Smooth muscle cell of bladder (primary cell): ENCODE measurements at places on chromosomes 11 and 22. TPM values are rescaled to one million over a fixed set of nuclear protein-coding genes. Genes with fewer than 3 reads are reported as not detected.

MPZL3 gene
- 0.28 TPM in 2 replicates for total RNA-seq

USH1C gene
- not detected in 2 replicates for total RNA-seq

TEX54 gene
- total RNA-seq = not detected in 2 replicates

MRGPRX4 gene
- under 0.01 TPM in 1 of 2 replicates, not detected in the other for total RNA-seq

MUC5AC gene
- not detected in 2 replicates for total RNA-seq

ZBTB44 gene
- 21.6 and 29.4 TPM in 2 replicates for total RNA-seq

CFAP300 gene
- 11.0 and 12.1 TPM in 2 replicates for total RNA-seq

SMIM35 gene
- not detected in 2 replicates for total RNA-seq

EMID1 gene
- 0.37 and 1.00 TPM in 2 replicates for total RNA-seq

TCN1 gene
- total RNA-seq = not detected in 2 replicates

XPNPEP3 gene
- 5.4 and 7.0 TPM in 2 replicates for total RNA-seq

HBB gene
- total RNA-seq = not detected in 2 replicates

PATE2 gene
- total RNA-seq = not detected in 2 replicates

SAA2 gene
- total RNA-seq = 0.28 TPM in 1 of 2 replicates, not detected in the other

SLC17A6 gene
- total RNA-seq = not detected in 2 replicates

ASRGL1 gene
- 0.28 and 0.37 TPM in 2 replicates for total RNA-seq

SPDYC gene
- total RNA-seq = not detected in 2 replicates

PHLDA2 gene
- total RNA-seq = 1.6 and 2.4 TPM in 2 replicates

RCOR2 gene
- total RNA-seq = 2.8 and 4.3 TPM in 2 replicates

KRTAP5-1 gene
- total RNA-seq = not detected in 2 replicates

C22orf23 gene
- 0.14 and 0.28 TPM in 2 replicates for total RNA-seq

SCT gene
- not detected in 2 replicates for total RNA-seq

JHY gene
- 1.4 and 1.7 TPM in 2 replicates for total RNA-seq

NPAS4 gene
- total RNA-seq = not detected in 2 replicates

STK33 gene
- total RNA-seq = 0.37 and 0.57 TPM in 2 replicates

RIC3 gene
- not detected in 2 replicates for total RNA-seq

NCF4 gene
- not detected in 2 replicates for total RNA-seq

OR52E4 gene
- total RNA-seq = not detected in 2 replicates

FGF4 gene
- not detected in 2 replicates for total RNA-seq

MMP11 gene
- total RNA-seq = 9.2 and 19.8 TPM in 2 replicates

APOL6 gene
- total RNA-seq = 23.5 and 32.1 TPM in 2 replicates

TRIM34 gene
- 8.7 and 11.4 TPM in 2 replicates for total RNA-seq

ANKK1 gene
- under 0.01 TPM in 1 of 2 replicates, not detected in the other for total RNA-seq

OR51M1 gene
- total RNA-seq = not detected in 2 replicates
